ENCODE measurements at places on chromosomes 13 and 19.

- no peak for DNase-seq
Measured at GRCh38 chr19:53771144-53771543, 53.0 kb downstream of the NLRP12 start.

- no peak for DNase-seq
Measured at GRCh38 chr19:30722761-30723160, 350.6 kb downstream of the ZNF536 start.

- peak; percentile 96 for DNase-seq
Measured at GRCh38 chr19:13905634-13906520, at the start of the genes BRME1 and CC2D1A. BRME1 (minus strand) TSS chr19:13906117; CDS start chr19:13904892, 1,225 bp downstream. CC2D1A (plus strand) TSS chr19:13906201; CDS start chr19:13906442, 241 bp downstream.

DNA sequence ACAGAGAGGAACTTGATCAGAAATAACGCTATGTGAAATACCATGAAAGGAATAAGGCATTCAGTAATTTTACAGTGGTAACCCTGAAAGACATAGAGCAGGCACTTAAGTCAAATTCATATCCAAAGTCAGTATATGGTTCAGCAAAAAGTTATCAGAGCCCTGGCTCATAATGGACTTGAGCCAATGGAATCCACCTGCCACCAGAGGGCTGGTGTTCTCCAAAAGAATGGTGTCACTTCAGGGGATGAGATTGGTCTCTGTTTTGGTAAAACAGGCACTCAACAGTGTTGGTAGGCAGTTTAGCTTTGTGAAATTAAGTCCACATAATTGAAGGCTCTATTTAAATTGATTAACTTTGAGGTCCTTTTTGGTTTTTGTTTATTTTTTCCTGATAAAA, 93.9 kb downstream of the LIG4 start:
- no peak for DNase-seq

Data from head of caudate nucleus (tissue), 42 donors.